ENCODE measurements at places on chromosomes 2 and 18. TPM values are rescaled to one million over a fixed set of nuclear protein-coding genes. Genes with fewer than 3 reads are reported as not detected.
A peak's percentile ranks its signal among the peaks of the same experiment; 100 is the strongest.

DNA sequence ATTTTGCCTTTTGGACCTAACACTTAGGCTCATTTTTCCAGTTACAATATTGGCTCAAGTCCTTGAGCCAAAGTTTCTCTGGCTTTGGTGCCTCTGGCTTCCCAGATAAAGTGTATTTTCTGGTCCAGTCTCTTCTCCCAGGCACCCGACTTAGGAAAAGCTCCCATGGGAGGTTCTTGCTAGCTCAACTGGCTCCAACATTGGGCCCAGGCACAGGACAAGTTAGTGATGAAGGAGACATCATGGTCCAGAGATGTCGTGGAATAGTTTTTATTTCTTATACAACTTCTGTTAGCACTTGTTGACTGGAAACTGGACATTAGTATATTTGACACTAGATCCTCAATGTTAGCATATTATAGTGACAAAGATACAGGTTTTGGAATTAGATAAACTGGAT lies 8.2 kb upstream of the ZEB2 start:
- no peak for DNase-seq

- DNase-seq = no peak
Observed at GRCh38 chr2:203412546-203413331, 84.5 kb downstream of the ABI2 start.

- peak; percentile 33 for DNase-seq
Observed at GRCh38 chr2:226687641-226688253, 111.9 kb downstream of the IRS1 start.

SLC5A7 gene
- not detected for total RNA-seq

PRSS56 gene
- total RNA-seq = not detected

DNA sequence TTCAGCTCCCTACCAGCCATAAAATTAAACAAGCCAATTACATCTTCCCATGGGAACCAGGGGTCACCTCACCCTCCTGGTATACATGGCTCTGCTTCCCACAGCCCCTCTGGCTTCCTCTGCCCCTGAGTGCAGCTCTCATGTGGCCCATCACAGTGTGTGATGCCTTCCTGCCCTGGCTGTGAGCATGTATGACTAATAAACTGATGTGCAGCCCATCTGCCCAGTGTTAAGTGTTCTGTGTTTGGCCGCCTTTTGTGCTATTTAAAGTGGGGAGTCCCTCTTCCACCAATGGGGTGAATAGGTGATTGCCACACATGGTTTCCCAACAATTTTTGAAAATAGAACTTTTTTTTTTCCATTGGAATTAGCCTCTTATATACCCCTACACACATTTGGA lies 87.7 kb upstream of the PIEZO2 start:
- DNase-seq = no peak

DNA sequence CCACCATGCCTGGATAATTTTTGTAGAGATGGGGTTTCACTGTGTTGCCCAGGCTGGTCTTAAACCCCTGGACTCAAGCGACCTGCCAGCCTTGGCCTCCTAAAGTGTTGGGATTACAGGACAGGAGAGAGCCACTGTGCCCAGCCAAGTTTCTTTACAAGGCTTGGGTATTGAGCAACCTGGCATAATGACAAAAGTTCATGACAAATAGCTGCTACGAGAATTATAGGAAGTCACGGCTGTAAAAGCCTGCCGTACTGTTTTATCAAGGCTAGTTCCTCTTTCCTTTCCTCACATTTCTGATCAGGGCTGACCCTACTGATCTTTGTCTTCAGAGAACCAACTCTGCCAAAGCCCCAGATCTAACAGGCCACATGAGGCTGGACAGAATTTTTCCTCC lies 490.4 kb upstream of the SPRED2 start:
- peak; percentile 56 for DNase-seq

Measured in bronchial epithelial cell (primary cell).